ENCODE measurements at places on chromosomes 3 and 15.

GRCh38 chr3:30682434-30683155 is 76.2 kb downstream of the TGFBR2 start:
- DNase-seq, result no peak

GRCh38 chr3:9172851-9173321 is 76.6 kb downstream of the SRGAP3 start:
- DNase-seq, result no peak

- no peak for DNase-seq
Measured at GRCh38 chr3:14918356-14918860, 29.0 kb upstream of the NR2C2 start.

DNA sequence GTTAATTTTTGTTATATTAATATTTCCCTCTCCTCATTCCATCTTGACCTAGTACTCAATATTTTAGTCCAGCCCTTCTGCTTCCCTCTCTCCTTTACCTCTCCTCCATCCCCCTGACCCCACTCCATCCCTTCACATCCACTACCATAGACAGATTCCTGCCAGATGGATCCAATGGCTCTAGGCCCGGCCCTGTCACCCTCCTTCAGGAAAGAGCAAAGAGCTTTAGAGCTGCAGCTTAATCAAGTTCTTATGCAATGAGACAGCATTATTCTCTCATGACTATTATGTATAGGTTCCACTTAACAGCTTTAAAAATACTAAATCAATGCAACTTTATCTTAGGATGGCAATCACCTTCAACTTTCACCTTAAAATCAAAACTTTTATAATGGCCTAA is 200.7 kb upstream of the TTC14 start:
- DNase-seq, result no peak
